GM13976 (cell line): ENCODE measurements at places on chromosomes 13 and 19.

GRCh38 chr19:51108805-51109146 is 567 bp upstream of the CTU1 start:
- no peak for DNase-seq

DNA sequence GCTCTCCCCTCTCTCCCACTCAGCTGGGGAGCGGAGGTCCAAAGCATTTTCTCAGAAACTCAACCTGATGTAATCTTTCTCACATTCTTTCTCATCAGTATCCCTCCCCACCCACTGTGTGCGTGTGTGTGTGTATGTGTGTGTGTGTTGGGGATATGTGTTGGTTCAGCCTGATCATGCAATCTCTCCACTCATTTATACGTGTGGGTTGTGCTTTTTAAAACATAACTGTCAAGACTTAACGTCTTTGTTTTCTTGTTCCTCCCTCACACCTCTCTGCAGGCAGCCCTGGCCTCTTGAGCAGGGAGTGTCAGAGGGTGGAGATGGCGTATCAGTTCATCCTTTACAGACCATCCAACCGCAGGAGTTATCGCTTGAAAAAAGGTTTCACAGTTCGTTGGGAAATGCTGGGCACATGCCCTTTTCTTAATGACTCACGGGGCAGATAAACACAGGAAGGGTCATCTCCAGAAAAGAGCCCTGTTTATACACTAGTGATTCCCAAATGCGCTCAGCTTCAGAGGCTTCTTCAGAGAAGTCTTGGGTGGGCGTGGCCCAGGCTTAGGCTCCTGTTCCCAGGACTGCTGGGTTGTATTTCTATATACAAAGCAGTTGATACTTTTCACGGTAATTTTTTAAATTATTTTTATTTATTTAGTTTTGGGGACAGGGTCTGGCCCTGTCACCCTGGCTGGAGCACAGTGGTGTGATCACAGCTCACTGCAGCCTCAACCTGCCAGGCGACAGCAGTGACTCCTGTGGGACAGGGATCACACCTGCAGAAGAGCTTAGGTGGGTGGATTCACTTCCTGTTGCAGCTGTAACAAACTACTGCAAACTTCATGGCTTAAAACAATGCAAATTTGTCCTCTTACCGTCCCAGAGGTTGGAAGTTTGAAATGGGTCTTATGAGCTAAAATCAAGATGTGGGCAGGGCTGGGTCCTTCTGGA is 60.3 kb downstream of the CCDC70 start:
- no peak for DNase-seq

GRCh38 chr13:71797517-71797916 is 69.5 kb downstream of the DACH1 start:
- no peak for DNase-seq

- DNase-seq = no peak
Measured at GRCh38 chr13:33003458-33004019, 12.7 kb upstream of the KL start.

- no peak for DNase-seq
Measured at GRCh38 chr13:39419876-39420275, 183.1 kb downstream of the LHFPL6 start.

- peak; percentile 90 for DNase-seq
Measured at GRCh38 chr19:41449079-41449864, 6.3 kb downstream of the ERICH4 start.

GRCh38 chr19:591099-591958 is 1.6 kb downstream of the HCN2 start:
- no peak for DNase-seq

DNA sequence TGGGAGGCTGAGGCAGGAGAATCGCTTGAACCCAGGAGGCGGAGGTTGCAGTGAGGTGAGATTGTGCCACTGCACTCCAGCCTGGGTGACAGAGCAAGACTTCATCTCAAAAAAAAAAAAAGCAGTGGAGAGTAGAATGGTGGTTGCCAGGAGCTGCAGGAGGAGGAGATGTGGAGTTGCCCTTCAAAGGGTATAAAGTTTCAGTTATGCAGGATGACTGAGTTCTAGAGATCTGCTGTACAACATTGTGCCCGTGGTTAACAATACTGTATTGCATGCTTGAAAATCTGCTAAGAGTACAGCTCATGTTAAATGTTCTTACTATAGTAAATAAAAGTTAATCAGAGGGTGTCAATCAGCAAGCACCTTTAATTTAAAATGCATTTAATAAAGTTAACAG is 28.4 kb upstream of the LATS2 start:
- no peak for DNase-seq

- DNase-seq = no peak
Measured at GRCh38 chr13:42849200-42849599, 67.8 kb downstream of the FAM216B start.

DNA sequence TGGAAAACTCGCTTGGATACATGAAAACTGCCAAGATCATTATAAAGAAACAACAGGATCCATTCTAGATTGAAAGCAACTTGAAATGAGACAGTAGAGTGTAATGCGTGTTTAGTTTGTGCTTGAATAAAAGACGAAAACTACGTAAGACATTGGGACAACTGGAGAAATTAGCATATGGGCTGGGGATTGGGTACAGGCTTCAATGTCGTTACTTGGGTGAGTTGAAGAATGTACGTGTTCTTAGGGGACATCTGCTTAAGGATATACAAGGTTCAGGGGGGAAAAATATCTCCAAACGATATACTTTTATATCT is 471 bp upstream of the ERVK3-1 start:
- DNase-seq = no peak

GRCh38 chr13:101258071-101258470 is 158.2 kb downstream of the NALCN start:
- DNase-seq = peak; percentile 42

- DNase-seq = no peak
Measured at GRCh38 chr13:60139272-60139671, 24.5 kb downstream of the DIAPH3 start.

DNA sequence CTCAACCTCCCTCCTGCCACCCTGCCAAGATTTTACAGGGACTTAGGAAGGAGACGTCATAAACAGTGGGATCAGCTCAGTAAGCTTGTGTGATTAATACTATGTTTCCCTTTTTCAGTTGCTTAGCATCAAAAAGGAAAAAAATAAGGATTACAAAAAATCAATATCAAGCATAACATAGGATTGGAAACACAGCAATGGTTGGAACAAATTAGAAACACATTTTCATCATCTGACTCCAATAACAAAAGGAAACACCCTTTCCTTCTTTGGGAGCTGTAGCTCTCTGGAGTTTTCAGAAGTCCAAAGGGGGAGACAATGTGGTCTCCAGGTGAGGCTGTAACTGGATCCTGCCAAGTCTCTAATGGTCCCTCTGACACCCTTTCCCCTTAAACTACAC is 233.4 kb downstream of the B3GLCT start:
- DNase-seq = no peak

GRCh38 chr19:40286235-40286970 is 1.3 kb upstream of the AKT2 start:
- no peak for DNase-seq

- DNase-seq = no peak
Measured at GRCh38 chr13:49314344-49314882, 66.7 kb downstream of the CDADC1 start.

- no peak for DNase-seq
Measured at GRCh38 chr13:78319101-78319627, 284.2 kb downstream of the POU4F1 start.

GRCh38 chr19:49427855-49428546 is 2.8 kb downstream of the GFY start:
- peak; percentile 72 for DNase-seq

DNA sequence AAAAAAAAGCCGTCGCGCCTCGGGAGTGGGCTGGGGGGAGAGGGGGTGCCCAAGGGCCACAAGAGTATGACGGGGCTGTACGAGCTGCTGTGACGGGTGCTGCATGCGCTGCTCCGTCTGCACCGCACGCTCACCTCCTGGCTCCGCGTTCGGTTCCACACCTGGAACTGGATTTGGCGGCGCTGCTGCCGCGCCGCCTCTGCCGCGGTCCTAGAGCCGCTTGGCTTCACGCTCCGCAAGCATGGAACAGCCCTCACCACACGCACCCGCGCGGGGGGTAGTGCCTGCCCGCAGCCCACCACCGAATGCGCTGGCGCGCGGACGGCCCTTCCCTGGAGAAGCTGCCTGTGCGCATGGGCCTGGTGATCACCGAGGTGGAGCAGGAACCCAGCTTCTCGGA is 18.8 kb downstream of the C1QTNF9 start:
- DNase-seq = no peak

DNA sequence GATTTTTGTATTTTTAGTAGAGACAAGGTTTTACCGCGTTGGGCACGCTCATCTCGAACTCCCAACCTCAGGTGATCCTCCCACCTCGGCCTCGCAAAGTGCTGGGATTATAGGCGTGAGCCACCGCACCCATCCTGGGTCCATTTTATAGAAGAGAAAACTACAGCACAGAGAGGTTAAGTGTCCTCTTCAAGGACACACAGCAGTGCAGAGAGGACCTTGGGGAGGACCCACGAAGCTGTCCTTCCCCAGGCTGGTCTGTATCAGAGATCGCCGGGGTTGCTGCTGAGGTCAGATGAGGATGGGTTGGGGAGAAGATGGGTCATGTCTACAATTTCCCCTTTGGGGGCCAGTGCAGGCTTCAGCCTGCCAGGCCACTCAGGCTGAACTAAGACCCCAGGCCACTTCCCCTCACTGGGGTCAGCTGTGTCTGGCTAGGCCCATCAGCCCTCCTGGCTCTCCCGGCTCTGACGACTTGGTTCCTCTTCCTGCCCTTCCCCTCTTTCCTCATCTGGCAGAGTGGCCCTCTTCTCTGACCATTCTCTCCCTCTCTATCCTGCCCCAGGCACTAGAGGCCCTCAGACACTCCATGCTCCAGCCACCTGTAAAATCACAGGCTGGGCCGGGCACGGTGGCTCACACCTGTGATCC is 9.6 kb downstream of the MYO1F start:
- DNase-seq = no peak

- DNase-seq = peak; percentile 93
Measured at GRCh38 chr19:37551129-37551993, 43.2 kb downstream of the ZNF571 start.

DNA sequence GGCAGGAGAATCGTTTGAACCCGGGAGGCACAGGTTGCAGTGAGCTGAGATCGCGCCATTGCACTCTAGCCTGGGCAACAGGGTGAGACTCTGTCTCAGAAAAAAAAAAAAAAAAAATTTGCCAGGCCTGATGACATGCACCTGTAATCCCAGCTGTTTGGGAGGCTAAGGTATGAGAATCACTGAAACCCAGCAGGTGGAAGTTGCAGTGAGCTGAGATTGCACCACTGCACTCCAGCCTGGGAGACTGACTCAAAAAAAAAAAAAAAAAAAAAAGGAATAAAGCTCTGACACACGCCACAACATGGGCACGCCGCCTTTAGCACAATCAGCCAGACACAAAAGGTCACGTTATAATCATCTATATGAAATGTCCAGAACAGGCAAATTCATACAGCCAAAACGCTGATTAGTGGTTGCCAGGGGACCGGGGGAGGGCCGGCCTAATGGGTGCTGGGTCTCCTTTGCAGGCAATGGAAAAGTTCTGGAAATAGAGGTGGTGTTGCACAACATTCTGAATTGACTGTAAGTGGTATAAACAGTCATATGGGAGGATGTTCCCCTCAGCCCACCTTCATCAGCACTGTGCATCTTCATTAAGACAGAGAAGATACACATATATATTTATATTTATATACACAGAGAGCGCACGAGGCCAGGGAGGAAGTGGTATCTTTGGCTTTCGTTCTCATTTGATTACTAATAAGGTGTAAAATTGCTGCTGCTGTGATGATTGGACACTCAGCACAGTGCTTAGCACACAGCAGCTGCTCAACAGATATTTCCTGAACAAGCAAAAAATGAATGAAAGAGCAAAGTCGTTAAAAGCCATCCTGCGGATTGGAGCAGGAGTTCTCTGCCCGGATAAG is 3.8 kb downstream of the HSPBP1 start:
- peak; percentile 73 for DNase-seq

- DNase-seq = no peak
Measured at GRCh38 chr19:37979547-37980082, 72.6 kb downstream of the SIPA1L3 start.

GRCh38 chr13:26819046-26819445 is 58.5 kb upstream of the GPR12 start:
- DNase-seq = no peak

DNA sequence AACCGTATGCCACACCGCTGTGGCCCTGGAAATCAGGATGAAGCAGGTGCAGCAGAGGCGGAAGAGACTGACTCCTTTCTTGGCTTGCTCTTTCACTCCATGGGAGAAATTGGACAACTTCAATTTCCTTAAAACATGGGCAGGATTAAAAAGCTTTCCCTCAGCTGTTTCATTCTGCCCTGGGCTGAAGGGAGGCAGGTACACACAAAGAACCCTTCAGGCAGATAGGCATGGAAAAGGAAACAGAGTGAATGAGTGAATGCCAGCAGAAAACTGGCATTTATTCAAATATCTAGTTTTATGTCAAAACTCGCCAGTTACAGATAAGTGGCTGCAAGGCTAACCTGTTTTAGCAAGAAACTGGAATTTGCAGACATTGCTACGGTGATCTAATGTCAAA is 71.0 kb upstream of the SLC15A1 start:
- DNase-seq = no peak

DNA sequence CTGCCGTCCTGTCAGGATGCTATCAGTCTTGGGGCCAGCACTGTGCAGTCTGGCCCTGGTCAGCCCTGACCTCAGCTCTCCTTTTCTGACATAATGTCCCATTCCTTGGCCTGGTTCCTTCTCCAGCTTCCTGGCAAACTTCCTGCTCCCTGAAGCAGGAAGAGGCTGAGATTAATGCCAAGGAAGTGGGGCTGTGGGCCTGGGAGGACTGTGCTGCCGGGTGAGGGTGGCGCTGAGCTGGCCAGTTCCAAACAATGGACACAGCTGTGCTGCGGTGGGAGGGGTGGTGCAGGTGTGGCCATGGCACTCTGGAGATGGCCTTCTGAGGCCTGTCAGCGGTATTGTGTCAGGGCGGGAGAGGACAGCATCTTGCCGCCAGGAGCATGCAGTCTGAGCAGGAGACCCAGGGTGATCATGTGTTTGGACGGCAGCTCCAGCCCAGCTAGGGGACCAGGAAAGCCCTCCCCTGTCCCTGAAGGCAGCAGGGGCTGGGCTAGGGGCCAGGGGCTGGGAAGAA is 30.9 kb downstream of the TUBA3C start:
- DNase-seq = peak; percentile 11

DNA sequence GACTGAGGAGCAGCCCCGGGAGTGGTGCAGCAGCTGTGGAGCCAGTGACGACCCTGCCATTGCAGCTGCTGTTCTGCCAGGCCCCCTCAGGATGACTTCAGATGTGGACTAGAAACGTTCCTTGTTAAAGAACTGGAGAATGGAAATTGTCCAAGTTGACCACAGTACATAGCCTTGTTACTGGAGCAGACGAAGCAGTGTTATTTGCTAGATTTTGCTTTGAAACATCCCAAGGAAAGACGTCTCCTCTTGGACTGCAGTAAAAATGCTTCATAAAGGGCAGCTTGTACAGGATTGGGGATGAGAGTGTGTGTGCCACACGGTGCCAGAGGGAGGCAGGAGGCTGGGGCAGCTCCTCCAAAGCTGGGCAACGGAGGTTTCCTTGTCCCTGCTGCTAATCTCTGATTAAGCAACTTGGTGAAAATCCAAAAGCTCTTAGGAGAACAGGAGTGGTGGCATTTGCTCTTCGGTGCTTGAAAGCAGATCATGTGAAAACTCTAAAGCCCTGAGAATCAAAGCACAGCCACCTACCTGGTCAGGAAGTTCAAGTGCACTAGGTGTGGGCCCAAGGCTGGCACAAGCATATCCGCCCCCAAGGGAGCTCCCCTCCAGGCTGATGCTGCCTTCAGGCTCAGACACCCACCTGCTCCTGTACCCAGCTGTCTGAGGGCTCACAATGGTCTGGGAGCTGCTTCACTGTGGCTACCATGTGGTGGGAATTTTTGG is 34.5 kb downstream of the SHISA2 start:
- DNase-seq = no peak
